Inflammatory macrophage treated with lipopolysaccharide for 1 hour (primary cell): ENCODE measurements at places on chromosomes 2 and 18.
A peak's percentile ranks its signal among the peaks of the same experiment; 100 is the strongest.

DNA sequence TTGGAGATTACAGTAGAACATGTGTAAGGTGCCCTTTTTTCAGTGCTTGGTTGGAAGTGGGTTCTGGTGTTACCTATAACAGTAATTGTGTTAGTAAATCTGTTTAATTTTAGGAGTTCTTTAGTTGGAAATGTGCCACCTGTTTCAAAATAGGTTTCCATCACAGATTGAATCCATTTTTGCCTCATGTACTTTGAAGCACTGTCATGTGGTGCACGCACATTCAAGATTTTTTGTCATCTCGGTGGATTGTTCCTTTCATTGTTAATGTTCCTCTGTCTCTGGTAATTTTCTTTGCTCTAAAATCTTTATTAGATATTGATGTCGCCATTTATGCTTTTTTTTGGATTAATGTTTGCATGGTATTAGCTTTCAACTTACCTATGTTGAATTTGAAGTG lies 1.3 kb downstream of the ATP9B start:
- peak; percentile 41 for DNase-seq

GRCh38 chr18:6590326-6590725 lies 139.2 kb upstream of the ARHGAP28 start:
- DNase-seq, result no peak

DNA sequence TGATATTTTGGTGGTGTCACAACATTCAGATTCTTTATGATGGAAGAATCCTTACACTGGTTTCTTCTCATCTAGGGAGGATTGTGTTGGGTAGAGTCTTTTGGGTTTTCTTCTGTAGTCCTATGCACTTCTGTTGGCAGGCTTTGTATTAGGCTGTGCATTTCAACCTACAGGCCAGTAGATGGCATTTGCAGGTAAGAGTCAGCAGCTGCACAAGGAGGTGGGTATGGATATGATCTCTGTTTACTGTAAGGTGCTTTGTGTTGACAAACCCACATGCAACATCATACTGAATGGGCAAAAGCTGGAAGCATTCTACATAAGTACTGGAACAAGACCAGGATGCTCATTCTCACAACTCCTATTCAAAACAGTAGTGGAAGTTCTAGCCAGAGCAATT lies 656.8 kb downstream of the METTL4 start:
- no peak for DNase-seq

DNA sequence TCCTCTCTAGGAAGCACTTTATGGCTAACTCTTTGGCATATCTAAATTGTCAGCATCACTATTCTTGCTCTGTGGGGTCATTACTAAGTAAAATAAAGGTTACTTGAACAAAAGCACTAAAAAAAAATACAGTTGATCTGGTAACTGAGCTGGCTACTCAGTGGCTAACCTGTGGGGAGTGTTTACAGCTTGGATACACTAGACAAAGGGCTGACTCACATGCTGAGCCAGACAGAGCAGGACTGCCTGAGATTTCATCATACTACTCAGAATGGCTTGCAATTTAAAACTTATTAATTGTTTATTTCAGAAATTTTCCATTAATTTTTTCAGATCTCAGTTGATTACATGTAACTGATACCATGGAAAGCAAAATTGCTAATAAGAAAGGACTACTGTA lies 1690.4 kb upstream of the SLC39A10 start:
- no peak for DNase-seq

GRCh38 chr2:182077448-182078142 lies 91.9 kb downstream of the PPP1R1C start:
- DNase-seq, result peak; percentile 90

GRCh38 chr2:42849311-42849710 lies 56.9 kb upstream of the HAAO start:
- DNase-seq, result no peak

GRCh38 chr18:13605477-13605876 lies 120.9 kb downstream of the FAM210A start:
- DNase-seq, result no peak

- DNase-seq, result no peak
Measured at GRCh38 chr2:1236606-1237005, 176.7 kb upstream of the TPO start.

- no peak for DNase-seq
Measured at GRCh38 chr2:961786-962185, 11.1 kb downstream of the SNTG2 start.

DNA sequence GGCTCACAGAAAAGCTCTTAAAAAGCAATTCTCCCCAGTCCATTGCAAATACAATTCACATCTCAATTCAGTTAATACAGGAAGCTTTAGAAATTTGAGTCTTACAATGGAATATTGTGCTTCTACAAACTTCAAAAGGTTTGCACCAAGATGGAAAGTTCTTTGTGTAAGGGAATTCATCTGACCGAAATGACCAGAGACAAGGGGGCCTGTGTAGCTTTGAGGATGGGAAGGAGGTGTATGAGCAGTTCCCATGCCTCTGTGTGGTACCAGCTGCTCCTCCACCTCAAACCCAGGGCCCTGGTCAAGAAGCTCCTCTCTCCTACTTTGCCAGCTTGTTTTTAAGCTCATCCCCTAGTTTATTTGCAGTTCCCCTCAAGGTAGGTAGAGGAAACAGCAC lies 312.8 kb upstream of the PKDCC start:
- no peak for DNase-seq

- no peak for DNase-seq
Measured at GRCh38 chr2:148525130-148525529, 119.4 kb upstream of the EPC2 start.

DNA sequence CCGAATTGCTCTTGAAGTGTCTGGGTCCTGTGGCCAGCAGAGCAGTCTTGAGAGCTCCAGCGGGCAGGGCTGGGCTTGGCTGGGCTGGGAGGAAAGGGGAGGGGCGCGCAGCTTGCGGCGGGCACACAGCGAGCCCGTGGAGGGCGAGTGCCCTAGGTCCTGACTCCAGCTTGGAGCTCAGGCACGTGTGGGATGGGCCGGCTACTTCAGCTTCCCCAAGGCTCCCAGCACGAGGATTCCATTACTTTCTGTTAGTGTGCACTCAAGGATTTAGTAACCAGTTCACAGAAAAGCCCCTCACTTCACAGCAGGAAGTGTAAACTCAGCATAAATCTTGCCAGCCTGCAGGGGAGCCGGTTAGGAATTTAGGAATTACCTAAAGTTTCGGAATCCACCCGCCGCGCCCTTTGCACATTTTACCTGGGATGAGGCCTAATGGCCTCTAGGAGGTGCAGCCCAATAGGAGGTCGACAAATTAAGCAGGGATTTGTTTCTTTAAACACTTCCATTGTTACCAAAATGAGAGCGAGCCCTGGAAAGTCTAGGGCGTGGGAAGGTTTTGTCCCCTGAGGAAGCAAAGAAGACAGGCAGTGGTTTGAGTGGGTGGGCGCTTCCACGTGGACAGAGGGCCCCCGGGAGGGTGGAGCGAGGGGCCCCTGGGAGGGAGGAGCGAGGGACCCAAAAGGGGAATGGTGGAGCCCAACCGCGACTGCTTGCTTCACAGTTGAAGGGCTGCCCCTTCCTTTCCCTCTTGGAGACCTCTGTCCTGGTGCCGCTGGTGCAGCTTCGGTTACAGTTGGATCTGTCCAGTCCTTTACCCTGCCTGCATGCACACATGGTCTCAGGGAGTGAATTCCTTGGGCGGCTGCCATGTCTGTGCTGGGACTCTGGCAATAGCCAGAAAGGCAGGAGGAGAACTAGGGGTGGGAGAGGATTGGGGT lies 93.3 kb downstream of the CTAGE1 start:
- peak; percentile 82 for DNase-seq

GRCh38 chr2:48749291-48750127 lies 6.0 kb downstream of the LHCGR start:
- DNase-seq, result no peak

DNA sequence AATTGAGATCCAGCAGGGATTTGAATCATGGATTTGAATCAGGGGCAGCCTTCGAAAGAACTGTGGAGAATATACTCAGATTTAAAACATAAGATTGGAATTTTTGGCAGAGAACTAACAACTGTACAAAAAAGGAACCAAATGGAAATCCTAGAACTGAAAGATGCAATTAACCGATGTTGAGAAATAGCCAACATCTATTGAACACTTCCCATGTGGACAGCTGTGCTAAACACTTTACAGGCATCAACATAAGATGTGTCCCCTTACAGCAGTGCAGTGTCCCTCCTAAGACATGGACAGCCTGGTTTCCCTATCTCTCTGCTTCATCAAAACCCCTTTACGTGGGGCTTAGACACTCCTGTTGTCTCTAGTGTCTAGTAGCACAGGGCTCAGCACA lies 3.7 kb upstream of the IL1RN start:
- DNase-seq, result peak; percentile 88

DNA sequence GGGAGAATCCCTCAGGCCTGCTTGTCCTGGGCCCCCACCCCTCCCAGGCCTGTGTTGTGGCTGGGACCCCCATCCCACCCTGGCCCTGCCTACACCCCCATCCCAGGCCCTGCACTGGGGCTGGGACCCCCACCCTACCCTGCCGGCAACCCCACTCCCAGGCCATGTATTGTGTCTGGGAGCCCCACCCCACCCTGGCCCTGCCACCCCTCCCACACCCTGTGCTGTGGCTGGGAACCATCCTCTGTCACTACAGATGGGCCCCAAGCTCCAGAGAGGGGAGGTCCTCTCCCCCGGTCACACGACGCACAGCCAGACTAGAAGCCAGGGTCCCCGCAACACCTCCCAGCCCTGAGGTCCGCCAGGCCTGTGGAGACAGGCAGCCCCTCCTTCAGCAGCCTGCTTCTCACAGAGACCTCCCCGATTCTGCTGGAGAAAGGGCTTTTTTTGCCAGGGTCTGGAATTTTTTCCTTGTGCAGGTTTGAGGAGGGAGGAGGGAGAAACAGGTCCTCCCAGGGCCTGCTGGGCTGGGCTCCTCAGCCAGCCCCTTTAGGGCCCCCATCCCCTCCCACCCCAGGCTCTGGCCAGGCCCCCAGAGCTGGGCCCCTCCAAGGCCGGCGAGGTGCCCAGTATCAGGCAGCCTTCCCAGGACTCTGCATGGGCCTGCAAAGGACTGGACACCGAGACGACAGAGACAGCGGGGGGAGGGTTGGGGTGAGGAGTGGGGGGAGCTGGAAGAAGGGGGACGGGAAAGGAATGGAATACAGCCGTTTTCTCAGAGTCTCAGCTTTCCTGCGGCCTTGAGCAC lies 28.0 kb downstream of the KIF1A start:
- no peak for DNase-seq

- DNase-seq, result no peak
Measured at GRCh38 chr2:127763776-127764175, 47.2 kb downstream of the WDR33 start.

GRCh38 chr2:7242189-7242867 lies 325.1 kb downstream of the RNF144A start:
- DNase-seq, result peak; percentile 77

- DNase-seq, result peak; percentile 11
Measured at GRCh38 chr2:121810959-121811853, 55.8 kb downstream of the TSN start.

- no peak for DNase-seq
Measured at GRCh38 chr2:111694700-111695101, 189.3 kb downstream of the ANAPC1 start.

- no peak for DNase-seq
Measured at GRCh38 chr2:101622210-101623030, 75.1 kb upstream of the MAP4K4 start.

- peak; percentile 69 for DNase-seq
Measured at GRCh38 chr2:202965810-202966460, 48.7 kb upstream of the NBEAL1 start.

GRCh38 chr2:217038001-217038400 lies 178.1 kb upstream of the TNP1 start:
- DNase-seq, result no peak

- no peak for DNase-seq
Measured at GRCh38 chr2:79862756-79863155, 349.9 kb downstream of the CTNNA2 start.

GRCh38 chr18:941331-941730 lies 36.7 kb downstream of the ADCYAP1 start:
- DNase-seq, result no peak
